ENCODE measurements at places on chromosomes 11 and 22. TPM values are rescaled to one million over a fixed set of nuclear protein-coding genes. Genes with fewer than 3 reads are reported as not detected.

OR56A4 gene
- total RNA-seq, result not detected

DNA sequence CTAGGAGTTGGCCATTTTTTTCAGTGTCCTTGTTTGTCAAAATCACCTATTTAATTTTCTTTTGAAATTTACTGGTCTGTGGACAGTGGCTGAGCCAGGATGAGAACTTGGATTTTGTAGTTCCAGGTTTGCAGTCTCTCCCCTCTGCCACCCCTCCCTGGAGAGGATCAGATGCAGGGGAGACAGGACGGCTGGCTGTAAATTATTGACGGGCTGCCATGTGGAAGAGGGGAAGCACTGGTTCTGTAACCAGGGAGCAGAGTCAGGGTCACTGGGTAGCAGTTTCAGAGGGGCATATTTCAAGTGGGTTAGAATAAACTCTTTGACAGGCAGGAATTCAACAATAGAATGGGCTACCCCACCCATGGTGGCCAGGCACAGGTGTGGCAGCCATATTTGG lies 20.6 kb upstream of the YWHAH start:
- DNase-seq, result no peak

MS4A12 gene
- not detected for total RNA-seq

- DNase-seq, result no peak
Observed at GRCh38 chr11:70716986-70717775, 318.9 kb downstream of the CTTN start.

RIBC2 gene
- total RNA-seq, result not detected

GRCh38 chr11:121578251-121578976 lies 125.6 kb upstream of the SORL1-AS1 start:
- DNase-seq, result no peak

F2 gene
- not detected for total RNA-seq

DNA sequence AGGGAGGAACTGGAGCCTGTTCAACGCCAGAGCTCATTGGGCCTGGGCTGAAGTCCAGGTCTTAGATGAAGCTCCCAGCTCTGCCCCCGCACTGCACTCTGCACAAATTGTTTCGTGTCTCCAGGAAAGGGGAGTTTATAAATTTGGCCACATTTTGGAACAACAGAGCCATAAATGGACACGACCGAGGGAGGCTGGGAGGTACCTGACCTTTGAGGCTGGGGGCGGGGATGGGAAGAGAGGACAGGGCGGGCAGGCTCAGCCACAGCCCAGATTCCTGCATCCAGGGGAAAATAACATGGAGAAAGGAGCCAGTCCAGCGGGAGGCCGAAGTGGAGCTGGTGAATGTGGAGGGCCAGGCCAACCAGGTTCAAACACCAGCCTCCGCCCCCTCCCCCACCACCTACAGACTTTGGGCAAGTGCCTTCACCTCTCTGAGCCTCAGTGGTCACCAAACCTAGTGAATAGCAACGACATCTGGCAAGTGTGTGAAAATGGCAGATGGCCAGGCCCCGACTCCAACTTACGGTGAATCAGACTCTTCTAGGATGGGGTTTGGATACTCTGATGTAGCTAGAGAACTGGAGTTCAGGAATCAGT lies 36.8 kb upstream of the SMTN start:
- DNase-seq, result peak; percentile 42

- DNase-seq, result no peak
Observed at GRCh38 chr11:79857377-79858214, 416.8 kb upstream of the TENM4 start.

DNA sequence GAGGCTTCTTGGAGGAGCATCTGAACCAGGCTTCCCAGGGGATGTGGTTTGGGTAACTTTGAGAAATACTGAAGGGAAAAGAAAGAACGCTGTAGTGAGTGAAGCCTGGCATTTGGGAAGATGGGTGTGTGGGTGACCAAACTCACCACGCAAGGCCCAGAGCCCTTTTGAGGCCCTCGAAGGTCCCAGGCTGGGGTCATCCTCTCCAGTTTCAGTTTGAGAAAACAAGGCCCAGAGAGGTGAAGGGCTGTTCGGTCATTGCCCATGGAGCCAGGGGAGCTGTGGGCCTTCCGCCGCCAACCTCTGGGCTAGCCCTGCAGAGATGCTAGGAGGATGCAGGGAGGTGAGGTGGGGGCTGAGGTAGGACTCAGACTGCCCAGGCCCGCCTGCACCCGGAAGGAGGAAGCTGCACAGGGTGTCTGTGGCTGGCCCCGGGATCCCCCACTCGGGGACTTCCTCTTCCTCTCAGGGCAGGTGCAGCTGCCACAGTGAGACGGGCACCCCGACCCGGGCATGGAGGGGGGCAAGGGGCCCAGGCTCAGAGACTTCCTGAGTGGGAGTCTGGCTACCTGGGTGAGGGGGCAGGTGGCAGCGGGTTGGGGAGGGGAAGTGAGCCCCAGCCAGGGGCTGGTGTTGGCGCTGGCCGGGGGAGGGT lies at the start of gene CCDC88B:
Gene CCDC88B (plus strand): TSS at position 451 of the 655 bp plus-strand sequence. CDS start 63 bp downstream, at position 514.
- no peak for DNase-seq

VSIG10L2 gene
- not detected for total RNA-seq

DNA sequence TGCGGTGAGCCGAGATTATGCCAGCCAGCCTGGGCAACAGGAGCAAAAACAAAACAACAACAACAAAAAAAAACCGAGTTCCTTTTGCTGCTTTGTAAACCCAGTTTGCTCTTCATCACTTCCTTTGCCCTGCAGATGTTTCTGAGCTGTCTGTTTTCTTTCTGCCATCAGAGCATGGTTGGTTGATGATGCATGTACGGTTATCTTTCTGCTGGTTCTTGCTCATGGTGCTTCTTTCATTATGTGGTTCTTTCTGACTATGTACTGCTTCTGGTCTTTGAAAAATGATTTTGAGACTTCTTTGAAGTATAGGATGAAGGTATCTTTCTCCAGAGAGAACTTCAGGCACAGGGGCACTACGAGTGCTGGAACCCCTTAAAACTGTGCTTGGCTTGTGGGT lies 13.2 kb downstream of the TANGO2 start:
- no peak for DNase-seq

- no peak for DNase-seq
Observed at GRCh38 chr11:105899772-105900171, 122.3 kb downstream of the MSANTD4 start.

GRCh38 chr11:74019860-74020259 lies 11.0 kb upstream of the UCP3 start:
- no peak for DNase-seq

DNA sequence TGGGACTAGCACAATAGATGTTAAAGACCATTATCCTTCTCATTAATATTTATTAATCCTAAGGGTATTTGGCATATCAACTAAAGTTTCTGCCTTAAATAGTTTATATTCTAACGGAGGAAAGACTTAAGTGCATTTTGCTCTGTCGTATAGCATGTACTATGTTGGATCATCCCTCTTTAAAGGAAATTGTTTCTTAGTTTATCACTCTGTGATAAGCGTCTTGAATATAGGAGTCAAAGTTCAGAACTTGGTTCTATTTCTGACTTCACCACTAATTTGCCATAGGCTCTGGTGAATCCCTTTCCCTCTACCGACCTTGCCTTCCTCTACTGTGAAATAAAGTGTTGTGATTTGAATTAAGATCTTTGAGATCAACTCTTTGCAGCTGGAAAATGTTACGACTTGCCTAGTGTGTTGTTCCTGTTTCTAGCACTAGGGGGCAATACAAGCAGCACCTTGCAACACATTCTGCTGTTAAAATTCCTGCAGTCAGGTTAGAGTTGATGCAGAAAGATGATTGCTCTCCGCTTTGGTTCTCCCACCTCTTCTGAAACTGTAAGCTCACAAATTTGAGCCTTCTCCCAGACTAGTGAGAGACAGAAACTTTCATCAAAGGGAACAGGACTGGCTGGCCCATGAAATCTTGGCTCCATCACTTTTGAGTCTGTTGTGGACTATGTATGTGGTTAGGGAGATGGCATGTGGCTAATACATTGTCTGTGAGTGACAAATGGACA lies 27.8 kb upstream of the ZNRF3 start:
- DNase-seq, result peak; percentile 58

GRCh38 chr11:17821648-17822400 lies 87.2 kb downstream of the KCNC1 start:
- DNase-seq, result no peak

DNA sequence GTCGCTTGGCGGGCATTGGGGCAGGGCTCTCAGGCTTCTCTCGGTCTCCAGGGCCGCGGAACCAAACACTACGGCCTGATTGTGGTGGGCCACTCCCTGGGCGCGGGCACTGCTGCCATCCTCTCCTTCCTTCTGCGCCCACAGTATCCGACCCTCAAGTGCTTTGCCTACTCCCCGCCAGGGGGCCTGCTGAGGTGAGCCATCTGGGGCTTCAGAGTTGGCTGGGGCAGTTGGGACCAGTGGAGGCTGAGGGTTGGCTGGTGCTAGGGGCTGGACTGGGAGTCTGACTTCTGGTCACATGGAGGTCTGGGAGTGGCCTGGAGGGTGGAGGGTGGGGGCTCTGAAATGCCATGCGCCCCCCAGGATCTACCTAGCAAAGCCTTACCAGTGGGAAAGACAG lies 15.3 kb upstream of the MYRF start:
- no peak for DNase-seq

DNA sequence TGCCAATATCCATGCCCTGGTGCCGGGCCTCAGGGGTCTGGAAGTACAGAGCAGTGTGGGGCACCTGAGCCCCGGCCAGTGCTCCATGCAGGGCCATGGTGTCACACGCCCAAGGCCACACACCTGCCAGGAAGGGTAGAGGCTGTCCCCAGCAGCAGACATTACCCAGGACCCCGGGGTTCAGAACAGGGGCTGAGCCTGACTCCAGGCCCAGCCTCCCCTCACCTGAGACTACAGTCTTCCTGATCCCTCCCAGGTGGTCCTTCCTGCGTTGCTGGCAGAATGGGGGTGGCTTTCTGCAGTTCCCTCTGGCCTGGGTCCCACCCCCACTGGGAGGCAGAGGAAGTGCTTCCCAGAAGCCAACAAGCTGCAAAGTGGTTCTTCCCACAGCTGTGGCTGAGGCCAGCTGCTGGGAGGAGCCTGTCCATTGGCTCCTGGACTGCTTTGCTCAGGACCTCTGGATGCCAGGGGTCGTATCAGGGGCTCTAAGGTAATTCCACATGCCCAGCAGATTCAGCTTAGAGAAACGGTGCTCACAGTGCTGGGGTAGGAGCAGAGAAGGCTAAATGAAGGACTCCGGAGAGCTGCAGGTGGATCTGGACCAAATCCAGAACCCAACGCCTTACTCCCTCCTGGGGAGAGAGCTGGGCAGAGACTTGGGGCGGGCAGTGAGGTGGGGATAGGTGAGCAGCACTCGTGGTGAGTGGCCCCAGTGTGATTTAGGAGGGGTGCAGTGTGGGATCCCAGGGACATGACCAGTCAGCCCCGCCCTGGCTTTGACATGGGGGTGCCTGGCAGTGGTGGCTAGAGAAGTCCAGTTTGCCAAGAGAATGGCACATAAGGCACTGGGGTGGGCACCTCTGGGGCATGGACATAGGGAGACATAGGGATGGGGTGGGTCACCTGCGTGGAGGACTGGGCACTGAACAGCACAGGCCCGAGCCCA lies 12.6 kb downstream of the TCIRG1 start:
- peak; percentile 23 for DNase-seq

- no peak for DNase-seq
Observed at GRCh38 chr22:31120642-31121041, 2.1 kb upstream of the INPP5J start.

SAA2 gene
- 18.1 TPM for total RNA-seq

DNA sequence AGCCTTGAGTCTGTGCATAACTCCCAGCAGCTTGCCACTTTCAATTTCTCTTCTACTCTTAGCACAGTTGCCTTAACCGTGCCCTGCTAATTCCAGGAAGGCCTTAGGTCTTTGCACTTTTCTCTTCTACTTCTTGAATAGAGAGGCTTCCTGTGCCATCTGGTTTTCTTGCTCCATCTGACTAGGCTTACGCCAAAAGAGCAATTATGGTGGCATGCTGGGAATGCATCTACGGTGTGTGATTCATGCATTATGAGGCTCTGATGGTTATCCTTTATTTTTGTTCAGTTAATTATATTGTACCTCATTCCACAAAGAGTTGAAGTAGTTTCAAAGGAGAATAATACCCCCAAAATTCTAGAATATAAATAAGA lies 29.4 kb downstream of the SIK2 start:
- no peak for DNase-seq

KCNE3 gene
- 10.9 TPM for total RNA-seq

GRCh38 chr22:30245181-30245984 lies 1.2 kb downstream of the LIF start:
- DNase-seq, result no peak

GRCh38 chr11:34238533-34238932 lies 119.3 kb downstream of the ABTB2 start:
- DNase-seq, result no peak

DNA sequence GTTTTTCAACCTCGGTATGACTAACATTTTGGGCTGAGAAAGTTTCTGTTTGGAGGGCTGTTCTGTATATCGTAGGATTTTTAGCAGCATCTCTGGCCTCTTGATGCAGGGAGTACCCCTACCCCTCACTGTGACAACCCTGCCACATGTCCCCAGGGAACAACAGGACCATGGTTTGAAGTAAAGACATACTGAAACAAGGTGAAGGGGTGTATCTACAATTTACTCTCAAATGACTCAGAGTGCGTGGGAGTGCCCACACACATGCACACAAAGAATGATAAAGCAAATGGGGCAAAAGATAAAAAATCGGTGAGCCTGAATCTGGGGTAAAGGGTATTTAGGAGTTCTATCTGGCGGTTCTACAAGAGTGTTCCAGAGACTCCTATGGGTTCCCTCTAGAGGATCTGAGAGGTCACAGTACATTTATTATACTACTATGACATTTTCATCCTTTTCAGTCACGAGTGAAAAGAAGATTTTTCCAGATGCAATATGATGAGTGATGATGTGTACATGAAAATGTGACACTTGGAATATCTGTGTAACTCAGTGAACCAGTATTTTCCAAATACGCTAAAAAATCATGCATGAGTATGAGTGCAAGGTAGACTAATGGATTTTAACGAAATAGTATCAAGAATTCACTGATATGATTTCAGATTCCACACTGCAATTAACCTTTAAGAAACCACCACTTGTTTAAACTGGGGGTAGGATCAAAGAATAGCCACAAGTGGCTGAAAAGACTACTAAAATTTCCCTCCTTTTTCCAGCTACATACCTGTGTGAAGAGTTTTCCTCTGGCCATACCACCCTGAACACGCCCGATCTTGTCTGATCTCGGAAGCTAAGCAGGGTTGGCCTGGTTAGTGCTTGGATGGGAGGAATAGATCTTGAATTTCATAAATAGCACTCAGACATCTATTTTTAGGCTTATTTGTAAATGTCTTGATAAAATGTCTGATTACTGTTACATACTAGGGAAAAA lies 56.3 kb upstream of the YPEL1 start:
- DNase-seq, result no peak

C11orf42 gene
- total RNA-seq, result not detected

DNA sequence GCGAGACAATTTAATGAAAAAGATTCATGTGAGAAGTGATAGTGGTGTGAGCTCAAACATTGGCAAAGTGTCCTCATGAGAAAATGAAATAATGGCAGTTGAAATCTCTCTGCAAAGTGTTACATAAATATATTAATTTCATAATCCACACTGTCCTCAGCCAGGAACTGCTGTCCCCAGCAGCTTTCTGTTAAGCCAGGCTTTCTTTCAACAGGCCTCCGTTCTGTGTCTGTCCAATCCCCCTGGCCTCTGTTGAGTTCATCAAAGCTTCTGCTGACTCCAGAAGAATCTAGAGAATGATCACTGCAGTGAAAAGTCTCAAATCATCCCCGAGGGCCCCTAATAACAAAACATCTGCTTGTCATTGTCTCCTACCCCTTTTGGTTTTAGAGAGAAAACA lies 10.0 kb upstream of the ASCC2 start:
- DNase-seq, result no peak

CARD10 gene
- total RNA-seq, result 28.7 TPM
